ENCODE measurements at places on chromosomes 2 and 18. TPM values are rescaled to one million over a fixed set of nuclear protein-coding genes. Genes with fewer than 3 reads are reported as not detected.

Gene TRABD2A
- total RNA-seq: 12.9 TPM

Gene ITSN2
- 23.9 TPM for total RNA-seq

Gene TIA1
- 47.3 TPM for total RNA-seq

Gene DSG1
- not detected for total RNA-seq

Gene CREB1
- 30.7 TPM for total RNA-seq

Gene SERPINB2
- not detected for total RNA-seq

Gene SLC19A3
- 2.9 TPM for total RNA-seq

Gene BCL11A
- not detected for total RNA-seq

Gene SERPINB8
- 9.2 TPM for total RNA-seq

Gene DNER
- 10.0 TPM for total RNA-seq

Gene PARD6G
- 3.4 TPM for total RNA-seq

Gene PARD3B
- 0.83 TPM for total RNA-seq

Gene MTCL1
- total RNA-seq: 73.7 TPM

Gene INSIG2
- 12.0 TPM for total RNA-seq

Gene CIDEA
- not detected for total RNA-seq

Gene LYG1
- 2.4 TPM for total RNA-seq

Gene LIPG
- 0.32 TPM for total RNA-seq

Gene KCTD1
- 38.4 TPM for total RNA-seq

Gene SERPINB12
- not detected for total RNA-seq

Gene CROCC2
- total RNA-seq: not detected

All from A549 treated with ZK216348 at 1 μM for 4 hours (cell line).